ENCODE measurements at places on chromosomes 11 and 22. TPM values are rescaled to one million over a fixed set of nuclear protein-coding genes. Genes with fewer than 3 reads are reported as not detected.

The PES1 gene
- polyA plus RNA-seq: 10.3 TPM

The OR8A1 gene
- not detected for polyA plus RNA-seq

The C11orf42 gene
- not detected for polyA plus RNA-seq

The OR52I2 gene
- not detected for polyA plus RNA-seq
